ENCODE measurements at places on chromosomes 3 and 15. TPM values are rescaled to one million over a fixed set of nuclear protein-coding genes. Genes with fewer than 3 reads are reported as not detected.
A peak's percentile ranks its signal among the peaks of the same experiment; 100 is the strongest.

Gene OR4F6
- not detected for total RNA-seq

Gene SV2B
- not detected for total RNA-seq

Gene AADAC
- total RNA-seq: not detected

DNA sequence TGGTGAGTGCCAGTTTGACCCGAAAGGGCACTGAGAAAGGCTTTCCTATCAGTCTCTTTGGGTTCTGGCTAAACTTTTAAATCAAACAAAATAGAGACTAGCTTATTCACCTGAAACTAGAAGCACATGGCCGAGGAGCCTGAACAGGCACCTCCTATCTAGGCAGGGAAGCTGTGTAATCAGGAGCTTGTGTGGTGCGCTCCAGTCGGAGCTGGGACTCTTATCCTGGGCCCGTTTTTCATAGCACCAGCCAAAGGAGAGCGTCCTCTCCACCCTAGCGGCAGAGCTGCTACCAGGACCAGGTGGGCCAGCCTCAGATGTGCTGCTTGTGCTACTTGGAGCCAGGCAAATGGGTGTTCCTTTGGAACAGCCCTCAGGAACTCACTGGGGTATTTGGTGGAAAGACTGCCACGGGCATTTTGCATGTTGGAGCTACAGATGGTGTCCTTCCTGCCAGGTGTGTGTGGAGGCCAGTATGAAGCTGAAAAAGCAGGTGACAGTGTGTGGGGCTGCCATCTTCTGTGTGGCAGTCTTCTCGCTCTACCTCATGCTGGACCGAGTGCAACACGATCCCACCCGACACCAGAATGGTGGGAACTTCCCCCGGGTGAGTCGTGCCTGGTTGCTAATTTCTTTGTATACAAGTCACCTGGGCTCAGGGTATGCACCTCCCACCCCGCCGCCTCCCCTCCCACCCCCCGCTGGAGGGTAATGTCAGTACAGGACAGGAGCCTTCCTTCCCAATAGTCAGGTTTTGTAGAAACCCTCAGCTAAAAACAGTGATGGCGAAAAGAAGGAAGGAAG is 833 bp downstream of the MAN2A2 start:
- peaks cover 21% of the 10 kb centered on the region for H3K4me1 ChIP-seq
- H3K27ac ChIP-seq: peak overlapping the region; percentile 68
- H3K36me3 ChIP-seq: peaks cover 38% of the 10 kb centered on the region
- H3K27me3 ChIP-seq: no peaks in the 10 kb centered on the region

- peaks cover 100% of the 10 kb centered on the region for H3K36me3 ChIP-seq
- H3K4me3 ChIP-seq: no peak overlapping the region
- H3K4me1 ChIP-seq: no peaks in the 10 kb centered on the region
- DNase-seq: no peak
Observed at GRCh38 chr15:25054943-25055342, 100.2 kb downstream of the SNRPN start.

DNA sequence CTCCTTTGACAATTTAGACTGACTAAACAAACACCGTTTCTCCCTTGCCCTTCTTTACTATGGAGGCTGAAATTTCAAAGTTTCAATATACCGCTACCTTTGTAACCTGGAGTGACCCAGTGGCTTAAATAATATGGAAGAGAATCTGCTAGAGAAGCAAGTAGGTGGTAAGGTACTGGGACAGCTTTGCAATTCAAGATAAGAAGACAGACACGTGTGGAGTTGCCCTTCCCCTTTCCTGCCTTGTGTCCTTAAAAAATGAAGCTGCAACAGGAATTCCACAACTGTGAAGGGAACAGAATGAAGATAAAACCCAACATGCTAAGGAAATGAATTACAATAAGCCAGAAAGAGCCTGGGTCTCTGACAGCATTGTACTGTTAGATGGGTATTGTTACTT is 26.4 kb downstream of the CBLB start:
- no peaks in the 10 kb centered on the region for H3K27me3 ChIP-seq
- no peak overlapping the region for H3K4me3 ChIP-seq
- no peak overlapping the region for H3K27ac ChIP-seq
- no peak for DNase-seq
- peaks cover 31% of the 10 kb centered on the region for H3K36me3 ChIP-seq
- H3K4me1 ChIP-seq: peaks cover 25% of the 10 kb centered on the region

DNA sequence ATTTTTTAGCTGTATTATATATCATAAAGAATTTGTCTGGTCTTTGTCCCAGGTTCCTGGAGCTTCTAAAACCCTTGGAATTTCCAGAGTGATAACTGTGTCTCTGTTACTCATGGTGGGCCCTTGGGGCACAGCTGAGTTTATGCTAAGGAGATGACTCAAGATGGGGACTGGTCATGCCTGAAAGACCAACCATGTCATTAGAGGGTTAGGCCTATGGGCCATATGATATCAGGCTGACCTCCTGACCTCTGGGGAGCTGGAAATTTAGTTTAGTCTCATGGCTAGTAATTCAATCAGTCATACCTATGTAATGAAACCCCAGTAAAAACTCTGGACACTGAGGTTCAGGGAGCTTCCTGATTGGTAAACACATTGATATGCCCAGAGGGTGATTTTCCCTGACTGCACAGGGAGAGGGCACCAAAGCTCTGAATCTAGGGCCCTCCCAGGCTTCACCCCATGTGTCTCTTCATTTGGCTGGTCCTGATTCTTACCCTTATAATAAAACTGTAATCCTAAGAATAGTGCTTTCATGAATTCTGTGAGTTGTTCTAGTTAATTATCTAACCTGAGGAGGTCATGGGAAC is 69.6 kb downstream of the EEFSEC start:
- no peaks in the 10 kb centered on the region for H3K27me3 ChIP-seq
- H3K27ac ChIP-seq: no peak overlapping the region
- DNase-seq: no peak
- no peak overlapping the region for H3K4me3 ChIP-seq
- H3K36me3 ChIP-seq: peaks cover 52% of the 10 kb centered on the region

- H3K4me1 ChIP-seq: no peaks in the 10 kb centered on the region
- peaks cover 5% of the 10 kb centered on the region for H3K27me3 ChIP-seq
- no peaks in the 10 kb centered on the region for H3K36me3 ChIP-seq
Observed at GRCh38 chr3:151911462-151911861, 38.0 kb downstream of the SUCNR1 start.

- peaks cover under 1% of the 10 kb centered on the region for H3K4me1 ChIP-seq
- no peaks in the 10 kb centered on the region for H3K36me3 ChIP-seq
Observed at GRCh38 chr3:149473357-149474249, 894 bp upstream of the TM4SF4 start.

DNA sequence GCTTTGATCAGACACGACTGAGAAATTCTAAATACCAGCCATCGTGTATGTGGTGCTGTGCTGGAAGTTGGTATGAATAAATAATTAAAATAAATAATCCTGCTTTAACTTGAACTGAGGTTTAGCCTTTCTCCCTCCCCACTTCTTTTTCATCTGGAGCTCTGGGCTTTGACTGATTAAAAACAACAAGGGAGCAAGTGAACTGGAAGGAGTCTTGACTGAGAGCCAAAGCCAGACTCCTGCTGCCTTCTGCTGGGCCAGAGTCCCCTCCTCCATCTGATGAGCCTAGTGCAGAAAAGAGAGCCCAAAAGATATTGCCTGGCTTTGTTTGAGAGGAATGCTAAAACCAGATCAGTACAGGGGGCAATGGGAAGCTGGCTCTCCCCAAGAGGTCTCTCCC is 96.0 kb downstream of the CCNL1 start:
- peaks cover 31% of the 10 kb centered on the region for H3K4me1 ChIP-seq
- H3K4me3 ChIP-seq: peak overlapping the region; percentile 6
- no peaks in the 10 kb centered on the region for H3K27me3 ChIP-seq
- DNase-seq: no peak
